Colonic mucosa (tissue), 4 donors: ENCODE measurements at places on chromosomes 6 and 20. TPM values are rescaled to one million over a fixed set of nuclear protein-coding genes. Genes with fewer than 3 reads are reported as not detected.

- no peaks in the 10 kb centered on the region for H3K36me3 ChIP-seq
- no peak overlapping the region for H3K4me3 ChIP-seq
- H3K4me1 ChIP-seq, result no peaks in the 10 kb centered on the region
- no peak for DNase-seq
- H3K27ac ChIP-seq, result no peak overlapping the region
- no peaks in the 10 kb centered on the region for H3K27me3 ChIP-seq
Observed at GRCh38 chr20:48468571-48468970, 359.2 kb downstream of the PREX1 start.

GRCh38 chr6:125446011-125446410, 144.2 kb upstream of the HDDC2 start:
- H3K4me3 ChIP-seq, result no peak overlapping the region
- no peaks in the 10 kb centered on the region for H3K4me1 ChIP-seq
- H3K36me3 ChIP-seq, result no peaks in the 10 kb centered on the region
- no peak overlapping the region for H3K27ac ChIP-seq
- no peaks in the 10 kb centered on the region for H3K27me3 ChIP-seq

GRCh38 chr6:45538641-45539547, 161.2 kb upstream of the SUPT3H start:
- no peak overlapping the region for H3K4me3 ChIP-seq
- no peaks in the 10 kb centered on the region for H3K4me1 ChIP-seq
- H3K27ac ChIP-seq, result no peak overlapping the region

GRCh38 chr6:155313602-155314091, 637 bp downstream of the TFB1M start:
- H3K36me3 ChIP-seq, result no peaks in the 10 kb centered on the region
- DNase-seq, result peak; percentile 45
- no peaks in the 10 kb centered on the region for H3K27me3 ChIP-seq
- H3K27ac ChIP-seq, result peak overlapping the region; percentile 93
- H3K4me3 ChIP-seq, result peak overlapping the region; percentile 77

GRCh38 chr6:30687659-30688431, 1.4 kb upstream of the PPP1R18 start:
- H3K27me3 ChIP-seq, result no peaks in the 10 kb centered on the region
- peak overlapping the region; percentile 53 for H3K4me3 ChIP-seq
- peak overlapping the region; percentile 84 for H3K27ac ChIP-seq
- DNase-seq, result peak; percentile 45
- peaks cover 11% of the 10 kb centered on the region for H3K4me1 ChIP-seq

DNA sequence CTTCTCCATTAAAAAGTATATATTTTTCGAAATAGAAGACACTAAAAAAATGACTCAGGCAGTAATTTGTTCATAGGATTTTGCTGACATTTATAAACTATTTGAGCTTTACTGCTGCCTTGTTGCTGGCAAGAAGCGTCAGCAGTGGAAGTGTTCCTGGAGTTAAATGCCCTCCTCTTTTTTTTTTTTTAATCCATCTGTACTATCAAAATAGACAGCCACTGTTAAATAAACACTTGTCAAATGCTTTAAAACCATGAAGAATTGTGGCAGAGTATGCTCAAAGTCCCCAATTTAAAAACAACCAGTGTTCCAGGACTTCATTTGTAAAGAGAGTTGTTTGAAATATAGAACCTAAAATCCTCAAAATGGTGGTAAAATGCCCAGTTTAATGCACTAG, 253.8 kb downstream of the NKAIN2 start:
- no peaks in the 10 kb centered on the region for H3K27me3 ChIP-seq
- H3K4me3 ChIP-seq, result no peak overlapping the region
- no peaks in the 10 kb centered on the region for H3K4me1 ChIP-seq
- DNase-seq, result no peak
- H3K36me3 ChIP-seq, result no peaks in the 10 kb centered on the region

DNA sequence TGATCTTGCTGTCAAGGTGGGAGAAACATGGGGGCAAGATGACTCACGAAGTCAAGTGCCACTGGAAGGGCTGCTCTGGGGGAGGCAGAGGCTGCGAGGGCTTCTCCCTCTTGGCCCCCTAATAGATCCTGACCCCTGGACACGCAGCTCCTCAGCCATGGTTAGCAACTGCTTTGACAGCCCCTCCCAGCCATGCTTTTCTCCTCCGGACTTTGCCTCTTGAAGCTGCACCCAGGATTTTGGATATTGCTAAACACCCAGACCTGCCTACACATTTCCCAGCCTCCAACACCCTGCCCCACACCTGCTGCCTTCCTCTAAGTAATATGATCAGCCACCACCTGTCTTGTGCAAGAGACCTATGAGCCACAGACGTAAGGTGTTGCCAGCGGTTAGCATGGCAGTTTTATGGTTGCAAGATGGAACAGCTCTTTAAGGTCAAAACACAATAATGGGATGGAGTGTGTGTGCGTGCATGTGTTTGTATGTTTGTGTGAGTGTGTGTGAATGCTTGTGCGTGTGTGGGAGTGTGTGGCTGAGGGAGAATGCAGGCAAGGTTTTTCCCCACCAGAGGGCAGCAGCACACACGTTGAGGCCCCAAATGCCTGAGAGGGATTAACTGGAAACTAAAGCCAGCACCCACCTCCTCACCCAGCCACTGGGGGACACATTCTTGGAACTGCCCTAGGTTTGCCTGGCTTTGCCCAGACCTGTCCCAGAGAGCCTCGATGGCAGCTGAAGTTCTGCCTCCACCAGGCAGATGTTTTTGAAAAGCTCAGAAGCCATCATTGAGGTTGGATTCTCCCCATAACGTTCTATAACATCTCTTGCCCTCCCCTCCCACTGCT, 2.5 kb downstream of the IP6K3 start:
- peak; percentile 85 for DNase-seq
- peaks cover 17% of the 10 kb centered on the region for H3K4me1 ChIP-seq
- no peaks in the 10 kb centered on the region for H3K36me3 ChIP-seq
- H3K27ac ChIP-seq, result peak overlapping the region; percentile 44
- no peaks in the 10 kb centered on the region for H3K27me3 ChIP-seq

DNA sequence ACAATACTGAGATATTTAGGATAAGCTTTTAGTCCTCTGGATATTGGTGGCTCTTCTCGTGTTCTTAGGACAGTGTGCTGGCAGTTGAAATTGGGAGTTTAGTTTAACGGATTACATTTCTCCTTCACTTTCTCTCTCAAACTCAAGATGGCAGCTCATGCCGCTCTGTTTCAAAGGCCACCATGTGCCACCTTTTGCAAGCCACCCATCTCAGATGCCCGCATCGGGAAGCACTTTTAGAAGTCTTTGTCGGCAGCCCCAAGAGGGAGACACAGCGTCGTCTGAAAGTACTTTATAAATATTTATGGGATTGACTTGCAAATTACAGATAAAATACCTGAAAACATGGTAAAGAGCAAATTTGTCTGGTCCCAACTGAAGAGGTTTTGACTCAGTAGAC, 73.5 kb downstream of the DOK5 start:
- H3K4me3 ChIP-seq, result no peak overlapping the region
- no peaks in the 10 kb centered on the region for H3K4me1 ChIP-seq
- no peaks in the 10 kb centered on the region for H3K36me3 ChIP-seq
- no peak overlapping the region for H3K27ac ChIP-seq
- DNase-seq, result no peak
- H3K27me3 ChIP-seq, result no peaks in the 10 kb centered on the region

DNA sequence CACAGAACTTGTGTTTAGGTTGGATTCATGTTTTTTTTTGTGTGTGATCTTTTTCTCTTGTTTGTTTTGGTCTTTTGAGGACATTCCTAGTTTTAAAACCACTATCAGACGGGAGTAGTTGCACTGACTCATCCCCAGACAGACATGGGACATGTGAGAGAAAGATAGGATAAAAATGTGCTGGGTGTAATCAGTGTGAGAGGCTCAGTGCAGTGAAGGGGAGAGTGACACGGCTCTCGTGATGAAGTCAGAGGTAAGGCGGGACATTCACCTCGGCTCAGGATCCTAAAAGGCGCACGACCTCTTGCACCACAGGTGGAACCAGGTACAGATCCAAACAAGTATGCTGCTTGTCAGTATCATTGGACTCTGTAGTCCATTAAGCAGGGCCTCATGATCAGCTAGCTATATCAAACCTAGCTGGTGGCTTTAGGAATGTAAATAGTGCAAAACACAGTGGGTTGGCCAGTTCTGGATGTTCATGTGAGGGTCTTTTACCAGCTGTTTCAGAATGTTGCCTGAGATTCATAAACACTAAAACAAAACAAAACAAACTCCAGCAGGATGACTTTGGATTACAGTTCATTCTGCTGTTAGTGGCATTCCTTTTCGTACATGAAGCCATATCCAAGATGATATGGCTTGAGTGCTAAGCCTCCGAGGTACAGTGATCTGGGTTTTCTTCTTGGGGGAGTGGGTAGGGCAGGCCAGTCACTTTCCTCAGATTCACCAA, 18.0 kb downstream of the FOXO3 start:
- no peak overlapping the region for H3K27ac ChIP-seq
- DNase-seq, result no peak
- H3K36me3 ChIP-seq, result no peaks in the 10 kb centered on the region
- H3K27me3 ChIP-seq, result no peaks in the 10 kb centered on the region

DNA sequence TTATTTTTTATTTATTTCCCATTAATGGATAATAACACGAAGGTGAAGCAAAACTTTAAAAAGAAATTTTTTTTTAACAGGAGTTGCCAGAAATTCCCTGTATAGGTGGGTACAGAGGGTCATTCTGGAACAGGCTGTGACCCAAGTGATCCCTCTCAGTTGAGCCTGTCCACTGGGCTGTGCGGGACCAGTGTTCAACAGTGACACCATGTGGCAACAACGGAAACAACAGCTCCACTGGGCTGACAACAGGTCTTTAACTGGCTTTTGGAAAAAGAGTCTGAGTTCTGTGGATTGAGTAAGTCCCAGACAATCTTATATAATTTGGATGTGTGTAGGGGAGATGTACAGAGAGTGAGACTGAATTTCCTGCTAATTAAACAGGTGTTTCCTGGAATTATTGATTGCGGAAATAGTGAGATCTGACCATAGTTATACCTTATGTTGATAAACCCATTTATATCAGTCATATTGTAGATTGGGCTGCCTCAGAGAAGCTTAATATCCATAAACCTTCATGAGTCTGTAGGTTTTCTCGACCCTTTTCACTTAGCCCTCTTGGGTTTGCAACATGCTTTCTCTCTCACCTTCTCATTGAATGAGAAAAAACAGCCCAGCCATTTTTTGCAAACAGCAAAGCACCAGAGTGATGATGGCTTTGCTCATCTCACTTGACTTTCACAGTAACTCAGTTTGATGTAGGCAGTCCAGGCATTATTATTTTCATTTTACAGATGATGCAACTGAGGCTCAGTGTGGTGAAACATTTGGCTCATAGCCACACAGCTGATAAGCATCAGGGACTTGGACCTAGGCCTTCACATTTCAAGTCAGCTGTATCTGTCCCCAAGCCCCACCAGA, 17.5 kb downstream of the KIAA1755 start:
- DNase-seq, result no peak
- no peak overlapping the region for H3K27ac ChIP-seq
- H3K4me1 ChIP-seq, result no peaks in the 10 kb centered on the region
- no peaks in the 10 kb centered on the region for H3K36me3 ChIP-seq

GRCh38 chr6:13761361-13762036, 49.9 kb upstream of the RANBP9 start:
- H3K36me3 ChIP-seq, result no peaks in the 10 kb centered on the region
- H3K27me3 ChIP-seq, result no peaks in the 10 kb centered on the region
- H3K4me1 ChIP-seq, result no peaks in the 10 kb centered on the region
- H3K27ac ChIP-seq, result no peak overlapping the region
- no peak for DNase-seq

DNA sequence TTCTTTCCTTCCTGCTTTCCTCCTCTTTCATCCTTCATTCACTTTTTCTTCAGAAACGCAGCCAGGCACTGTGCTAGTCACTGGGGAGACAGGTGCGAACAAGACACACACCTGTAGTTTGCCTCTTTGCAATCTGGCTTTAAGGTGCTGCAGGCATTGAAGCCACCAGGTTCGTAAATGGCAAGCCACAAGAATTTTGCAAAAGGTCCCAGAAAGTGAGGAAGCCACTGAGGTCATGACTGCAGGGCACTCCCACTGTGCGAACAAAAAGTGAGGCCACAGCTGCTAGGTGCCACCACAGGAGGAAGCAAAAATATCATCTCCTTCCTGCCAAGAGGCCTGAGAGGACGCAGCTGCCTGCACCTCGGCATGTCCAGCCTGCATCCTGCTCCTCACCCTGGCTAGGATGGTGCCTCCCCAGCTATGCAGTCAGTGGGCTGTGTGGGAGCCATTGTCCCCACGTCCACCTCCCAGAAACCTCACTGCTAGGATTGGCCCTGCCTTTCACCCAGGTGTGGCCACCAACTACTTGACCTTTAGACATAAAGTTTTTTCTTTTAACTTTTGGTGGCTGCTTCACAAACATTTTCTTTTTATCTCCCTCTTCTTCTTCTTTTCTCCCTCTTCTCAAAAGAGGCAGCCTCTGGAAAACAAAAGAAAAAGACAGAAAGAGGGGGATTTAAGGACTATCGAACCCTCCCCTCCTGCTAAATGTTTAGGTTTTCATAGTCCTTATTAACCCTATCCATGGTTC, 230.8 kb downstream of the BCAS1 start:
- peak overlapping the region; percentile 85 for H3K27ac ChIP-seq
- peak; percentile 68 for DNase-seq
- no peaks in the 10 kb centered on the region for H3K27me3 ChIP-seq
- no peaks in the 10 kb centered on the region for H3K36me3 ChIP-seq
- H3K4me1 ChIP-seq, result peaks cover 9% of the 10 kb centered on the region

DNA sequence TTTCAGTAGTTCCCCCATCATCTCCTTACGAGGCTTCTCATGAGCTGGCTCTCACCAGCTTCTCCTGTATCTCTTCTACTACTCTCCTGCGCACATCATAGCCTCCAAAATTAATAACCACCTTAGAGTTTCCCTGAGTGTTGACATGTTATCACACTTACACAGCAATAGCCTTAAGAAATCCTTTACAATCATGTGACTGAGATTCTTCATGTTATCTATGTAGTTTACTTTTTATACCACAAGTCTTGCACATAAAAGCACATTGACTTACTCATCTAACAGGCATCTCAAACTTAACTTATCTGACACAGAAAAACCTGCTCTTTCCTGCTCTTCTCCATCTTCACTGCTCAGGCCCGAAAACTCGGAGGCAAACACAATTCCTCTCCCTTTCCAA, 103.7 kb upstream of the TAB2 start:
- no peak for DNase-seq
- no peaks in the 10 kb centered on the region for H3K4me1 ChIP-seq
- H3K27me3 ChIP-seq, result no peaks in the 10 kb centered on the region
- no peak overlapping the region for H3K27ac ChIP-seq

GRCh38 chr6:15761045-15761502, 98.2 kb upstream of the DTNBP1 start:
- H3K4me1 ChIP-seq, result peaks cover 5% of the 10 kb centered on the region
- no peak overlapping the region for H3K27ac ChIP-seq
- H3K27me3 ChIP-seq, result no peaks in the 10 kb centered on the region
- no peak for DNase-seq
- H3K36me3 ChIP-seq, result no peaks in the 10 kb centered on the region

DNA sequence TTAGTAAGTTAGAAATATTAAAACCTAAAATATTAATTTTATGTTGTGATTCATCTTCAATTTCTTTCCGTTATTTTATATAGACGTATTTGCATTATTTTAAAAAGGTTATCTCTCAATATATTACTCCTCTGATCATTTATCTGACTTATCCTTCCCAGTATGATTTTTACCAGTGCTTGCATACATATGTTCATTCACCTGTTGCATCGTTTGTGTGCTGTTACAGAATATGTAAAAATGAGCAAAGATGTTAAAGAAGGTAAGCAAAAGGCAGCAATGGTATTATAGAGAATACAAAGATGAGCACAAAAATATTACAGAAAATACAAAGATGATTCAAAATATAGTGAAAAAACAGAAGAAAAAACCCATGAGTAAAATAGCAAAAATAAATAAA, 48.9 kb downstream of the SYCP2 start:
- H3K36me3 ChIP-seq, result no peaks in the 10 kb centered on the region
- no peak for DNase-seq
- H3K4me3 ChIP-seq, result no peak overlapping the region
- no peak overlapping the region for H3K27ac ChIP-seq
- no peaks in the 10 kb centered on the region for H3K4me1 ChIP-seq
- no peaks in the 10 kb centered on the region for H3K27me3 ChIP-seq

MPC1 gene
- total RNA-seq, result 144 TPM

TAGAP gene
- total RNA-seq, result 2.3 TPM
